Heart left ventricle (tissue), 16 donors: ENCODE measurements at places on chromosomes 3 and 15.
A peak's percentile ranks its signal among the peaks of the same experiment; 100 is the strongest.

DNA sequence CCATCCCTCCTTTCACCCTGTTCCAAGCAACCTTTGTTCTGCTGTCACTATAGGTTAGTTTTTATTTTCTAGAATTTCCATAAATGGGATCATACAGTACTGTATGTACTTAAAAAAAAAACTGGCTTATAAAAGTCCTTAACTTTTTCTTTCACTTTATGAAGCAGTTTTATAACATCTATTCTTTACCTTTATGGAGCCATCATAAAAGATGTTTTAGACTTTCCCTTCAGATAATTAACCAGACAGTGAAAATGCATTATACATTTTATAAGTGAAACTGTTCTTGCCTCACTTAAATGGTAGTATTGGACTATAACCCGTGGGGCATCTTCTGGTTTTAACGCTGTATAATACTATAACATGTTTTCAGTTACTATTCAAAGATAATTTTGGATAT is 26.2 kb downstream of the PLS1 start:
- no peak overlapping the region for H3K4me3 ChIP-seq
- H3K4me1 ChIP-seq, result no peaks in the 10 kb centered on the region
- no peaks in the 10 kb centered on the region for H3K36me3 ChIP-seq
- DNase-seq, result no peak
- no peaks in the 10 kb centered on the region for H3K27me3 ChIP-seq

DNA sequence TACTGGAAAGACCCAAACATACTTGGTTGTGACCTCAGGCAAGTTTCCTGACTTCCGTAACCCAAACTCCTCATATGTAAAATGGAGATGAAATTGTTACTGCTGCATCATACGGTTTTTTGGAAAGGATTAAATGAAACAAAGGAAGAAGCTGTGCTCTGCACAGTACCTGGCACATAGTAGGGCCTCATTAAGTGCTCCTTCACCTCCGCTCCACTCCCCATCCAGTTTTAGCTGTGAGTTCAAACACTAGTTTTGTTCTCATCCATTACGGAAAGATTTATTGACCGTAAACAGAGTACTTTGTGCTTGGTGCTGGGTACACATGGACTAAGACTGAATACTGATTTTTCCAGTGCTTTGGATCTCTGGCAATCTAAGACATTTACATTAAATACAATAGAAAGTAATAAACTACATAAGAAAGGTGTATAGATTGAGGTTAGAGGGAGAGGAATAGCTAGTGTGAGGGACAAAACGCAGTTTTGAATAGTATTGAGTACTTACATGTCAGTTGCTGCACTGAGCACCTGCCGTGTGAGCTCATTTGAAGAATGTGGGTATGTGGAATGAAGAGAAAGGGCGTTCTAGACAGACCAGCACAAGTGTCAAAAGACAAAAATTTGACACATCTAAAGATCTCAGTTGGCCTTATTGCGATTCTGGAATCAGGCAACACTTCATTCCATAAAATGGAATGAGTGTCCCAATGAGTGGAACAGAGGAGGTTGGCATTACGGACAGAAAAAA is 594 bp upstream of the ICE2 start:
- H3K27ac ChIP-seq, result peak overlapping the region; percentile 92
- peaks cover 12% of the 10 kb centered on the region for H3K4me1 ChIP-seq
- H3K36me3 ChIP-seq, result no peaks in the 10 kb centered on the region
- peak overlapping the region; percentile 86 for H3K4me3 ChIP-seq

DNA sequence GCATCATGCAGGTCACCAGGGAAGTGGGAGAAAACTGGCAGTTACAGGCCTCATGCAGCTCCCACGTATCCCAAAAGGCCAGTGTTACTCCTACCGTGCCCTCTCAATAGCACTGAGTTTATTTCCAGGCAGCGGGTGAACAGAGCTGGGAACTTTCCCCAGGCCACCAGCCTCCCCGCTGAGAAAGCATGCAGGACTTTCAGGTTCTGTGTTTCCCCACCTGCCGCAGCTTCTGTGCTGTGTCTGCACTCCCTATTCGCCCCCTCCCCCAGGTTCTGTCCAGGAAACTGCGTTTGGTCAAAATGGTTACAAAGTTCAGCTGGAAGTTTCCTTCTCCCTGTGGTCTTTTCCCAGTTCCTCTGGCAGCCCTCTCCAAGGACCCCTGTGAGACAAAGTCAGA is 21.4 kb downstream of the NEK11 start:
- no peaks in the 10 kb centered on the region for H3K27me3 ChIP-seq
- H3K27ac ChIP-seq, result no peak overlapping the region
- DNase-seq, result no peak

GRCh38 chr3:130516645-130517512 is at the start of gene COL6A6:
COL6A6 (plus strand) TSS chr3:130517177; CDS start chr3:130560365, 43,188 bp downstream.
- peak within 1 kb of the TSS; percentile 42 for H3K4me3 ChIP-seq
- no peaks in the 10 kb centered on the region for H3K4me1 ChIP-seq
- no peaks in the 10 kb centered on the region for H3K36me3 ChIP-seq
- H3K27me3 ChIP-seq, result peaks cover 59% of the 10 kb centered on the region
- no peak for DNase-seq
